ENCODE measurements at places on chromosomes 12 and 14. TPM values are rescaled to one million over a fixed set of nuclear protein-coding genes. Genes with fewer than 3 reads are reported as not detected.

The WNT1 gene
- total RNA-seq: not detected

The CBLN3 gene
- 5.3 TPM for total RNA-seq

The INSM2 gene
- not detected for total RNA-seq

The PRH2 gene
- not detected for total RNA-seq

The TMEM119 gene
- total RNA-seq: 358 TPM

The NFATC4 gene
- total RNA-seq: 59.9 TPM

The OR4L1 gene
- not detected for total RNA-seq

The CLEC1B gene
- total RNA-seq: not detected

The AICDA gene
- not detected for total RNA-seq

Measured in fibroblast of lung (primary cell).